ENCODE measurements at places on chromosomes 6 and 20.

- DNase-seq, result no peak
These were observed 52.0 kb downstream of the CDH22 start for GRCh38 chr20:46256293-46256692.

DNA sequence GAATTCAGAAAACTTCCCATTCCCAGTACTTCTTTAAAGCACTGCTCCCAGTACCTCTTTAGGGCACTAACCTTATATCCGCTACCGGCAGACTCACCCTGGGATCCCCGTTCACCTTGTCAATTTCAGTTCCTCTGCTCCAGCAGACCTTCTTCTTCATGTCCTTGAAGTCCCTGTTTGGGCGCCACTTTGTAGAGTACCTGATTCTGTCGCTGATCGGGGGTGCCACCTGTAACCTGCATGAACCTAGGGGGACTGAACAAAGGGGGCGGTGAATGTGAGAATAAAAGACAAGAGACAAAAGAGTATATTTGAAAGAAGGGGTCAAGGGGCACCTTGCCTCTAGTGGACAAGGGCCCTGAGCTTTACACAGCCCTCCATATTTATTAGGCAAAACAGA lies 4.9 kb upstream of the GINS1 start:
- DNase-seq, result no peak

- no peak for DNase-seq
These were observed 11.0 kb upstream of the FILIP1 start for GRCh38 chr6:75504465-75505222.

- DNase-seq, result no peak
These were observed 17.0 kb upstream of the RNF146 start for GRCh38 chr6:127249621-127250020.

All from CD8-positive, alpha-beta T cell (primary cell).